ENCODE measurements at places on chromosomes 3 and 15.

DNA sequence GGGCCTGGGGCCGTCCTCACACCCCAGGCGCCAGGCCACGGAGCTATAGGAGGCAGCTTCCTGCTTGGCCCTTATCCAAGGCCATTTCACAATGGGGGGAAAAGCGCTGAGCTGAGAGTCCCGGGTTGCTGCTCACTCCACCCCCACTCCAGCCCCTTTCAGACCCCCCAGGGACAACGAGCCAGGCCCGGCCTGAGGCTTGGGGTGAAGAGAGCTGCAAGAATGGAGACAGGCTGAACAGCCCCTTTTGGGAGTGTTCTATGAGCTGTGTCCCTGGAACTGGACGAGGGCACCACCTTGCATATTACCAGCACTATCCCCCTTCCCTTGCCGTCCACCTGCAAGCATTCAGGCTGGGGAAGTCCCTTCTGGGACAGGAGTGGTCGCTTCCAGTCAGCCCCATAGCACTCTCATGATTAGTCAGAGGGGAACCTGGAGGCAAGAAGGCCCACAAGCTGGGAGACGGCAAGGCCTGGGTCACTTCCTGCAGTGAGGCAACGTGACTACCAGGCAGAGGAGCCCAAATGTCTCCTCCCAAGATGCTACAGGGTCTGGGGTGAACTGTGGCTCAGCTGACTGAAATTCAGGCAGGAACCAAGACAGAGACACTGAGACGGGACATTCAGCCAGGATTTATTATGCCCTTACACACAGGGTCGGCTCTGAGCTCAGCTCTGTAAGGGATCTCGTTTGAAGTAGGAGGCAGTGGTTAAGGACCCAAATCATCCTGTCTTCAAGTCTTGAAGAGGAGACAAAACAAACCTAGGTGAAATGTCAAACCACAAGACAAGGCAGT lies 8.6 kb upstream of the SRP14 start:
- DNase-seq, result no peak

DNA sequence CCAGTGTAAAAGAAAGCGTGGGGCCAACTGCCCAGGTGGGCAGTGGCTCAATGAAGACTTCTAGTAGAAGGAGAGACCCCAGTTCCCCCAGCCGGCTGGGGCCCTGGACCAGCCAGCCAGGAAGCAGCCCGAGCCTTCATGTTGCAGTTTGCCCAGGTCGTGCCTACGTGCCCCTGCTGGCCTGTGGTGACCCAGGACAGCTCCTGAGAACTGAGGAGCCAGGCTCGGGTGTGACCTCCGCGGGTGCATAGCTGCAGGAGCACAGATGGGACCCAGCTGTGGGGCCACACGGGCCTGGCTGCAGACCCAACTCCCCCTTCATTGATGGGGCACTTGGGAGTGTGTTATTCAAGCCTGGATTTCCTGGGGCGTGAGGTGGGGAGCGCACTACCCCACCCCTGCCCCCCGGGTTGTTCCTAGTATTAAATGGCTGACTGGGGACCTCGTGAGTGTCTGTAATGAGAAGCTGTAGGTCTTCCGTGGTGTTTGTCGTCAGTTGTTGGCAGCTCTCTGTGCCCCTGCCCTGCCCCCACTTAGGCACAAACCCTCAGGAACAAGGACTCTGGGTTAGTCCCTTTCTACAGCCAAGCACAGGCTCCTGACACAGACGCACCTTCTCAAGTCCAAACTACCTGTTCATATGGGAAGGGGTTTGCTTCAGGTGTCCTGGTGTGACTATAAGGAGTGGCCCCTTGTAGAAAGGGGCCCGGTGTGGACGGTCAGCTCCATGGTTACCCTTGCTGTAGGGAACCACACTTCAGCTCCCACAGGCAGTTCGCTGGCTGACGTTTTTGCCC lies 39.1 kb downstream of the IDH2 start:
- DNase-seq, result no peak

GRCh38 chr3:57966829-57967228 lies 41.4 kb upstream of the FLNB start:
- DNase-seq, result no peak

GRCh38 chr3:188826574-188826973 lies 345.2 kb upstream of the TPRG1 start:
- no peak for DNase-seq

- DNase-seq, result no peak
These were observed 13.2 kb downstream of the ARHGEF3 start for GRCh38 chr3:56788521-56788920.

DNA sequence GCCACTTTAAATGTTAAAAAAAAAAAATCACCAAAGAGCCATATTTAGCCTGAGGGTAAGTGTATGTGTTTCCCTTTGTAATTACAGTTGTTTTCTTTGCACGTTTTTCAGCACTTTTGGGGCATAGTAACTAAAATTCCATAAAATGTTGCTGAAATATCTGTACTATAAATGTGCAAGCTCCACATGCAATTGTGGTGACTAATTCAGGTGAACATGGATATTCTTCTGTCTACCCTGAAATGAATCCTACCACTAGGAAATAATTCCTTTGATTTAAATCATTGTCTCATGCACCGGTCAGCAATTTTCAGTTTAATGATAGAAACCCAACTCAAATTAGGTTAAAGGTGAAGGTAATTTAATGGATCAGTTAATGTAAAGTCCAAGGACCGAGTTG lies 13.1 kb upstream of the TFG start:
- no peak for DNase-seq

- no peak for DNase-seq
These were observed 488.9 kb downstream of the GABRG3 start for GRCh38 chr15:27459836-27460235.

- DNase-seq, result no peak
These were observed 117.7 kb downstream of the CHCHD4 start for GRCh38 chr3:14007006-14007405.

- DNase-seq, result peak; percentile 64
These were observed 19.2 kb upstream of the CORO2B start for GRCh38 chr15:68559345-68560310.

DNA sequence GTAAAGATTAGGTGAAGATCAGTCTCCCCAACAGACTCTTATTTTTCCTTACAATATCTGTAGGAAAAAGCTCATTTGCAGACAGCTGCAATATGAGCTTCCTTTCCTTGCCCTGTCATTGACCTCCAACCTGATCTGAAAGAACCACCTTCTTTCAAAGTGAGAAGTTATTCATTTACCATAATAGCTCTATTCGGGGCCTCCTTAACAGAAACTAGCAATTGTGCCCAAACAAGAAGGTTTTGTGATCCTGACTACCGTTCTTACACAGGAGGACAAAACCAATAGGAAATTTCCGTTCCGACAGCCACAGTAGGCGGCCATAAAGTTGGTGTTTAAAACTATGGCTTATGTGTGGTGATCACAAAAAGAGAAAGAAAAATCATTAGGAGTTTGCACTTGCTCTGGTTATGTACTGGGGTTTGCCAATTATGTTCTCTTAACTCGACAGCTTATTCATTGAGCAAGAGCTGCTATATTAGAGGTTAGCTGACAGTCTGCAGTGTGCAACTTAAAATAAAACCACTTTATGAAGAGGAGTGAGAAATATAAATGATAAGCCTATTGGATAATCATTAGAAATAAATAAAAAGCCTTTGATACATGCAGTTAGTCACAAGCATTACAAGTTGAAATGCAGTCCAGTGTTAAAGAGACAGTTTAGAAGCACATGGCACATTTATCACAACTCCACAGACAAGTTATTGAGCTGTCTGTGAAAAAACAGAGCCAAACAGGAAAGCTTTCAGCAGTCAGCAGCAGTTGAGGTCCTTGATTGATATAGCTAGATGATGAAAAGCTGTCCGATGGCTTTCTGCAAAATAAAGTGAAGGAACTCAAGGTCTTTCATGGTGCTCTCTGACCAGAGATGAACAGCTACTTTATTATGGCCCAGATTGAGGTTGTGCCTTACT lies 199.8 kb downstream of the WDR72 start:
- DNase-seq, result no peak

DNA sequence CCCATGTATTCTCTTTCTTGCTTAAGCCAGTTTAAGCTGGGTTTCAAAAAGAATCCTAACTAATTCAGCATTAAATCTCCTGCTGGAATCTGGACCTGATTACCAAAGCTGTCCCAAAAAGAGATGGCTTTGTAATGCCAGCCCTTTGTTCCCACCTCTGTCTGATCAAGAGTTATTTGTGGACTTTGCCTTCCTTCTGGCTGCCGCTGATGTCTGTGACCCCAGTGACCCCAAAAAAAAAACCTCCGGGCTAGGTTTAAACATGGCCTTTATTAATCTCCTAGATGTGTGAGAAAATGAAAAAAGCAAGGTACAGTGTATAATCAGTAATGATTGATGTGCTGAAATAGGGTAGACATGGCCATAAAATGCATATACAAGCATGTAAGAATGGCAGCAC lies 20.7 kb downstream of the CRYGS start:
- DNase-seq, result no peak

DNA sequence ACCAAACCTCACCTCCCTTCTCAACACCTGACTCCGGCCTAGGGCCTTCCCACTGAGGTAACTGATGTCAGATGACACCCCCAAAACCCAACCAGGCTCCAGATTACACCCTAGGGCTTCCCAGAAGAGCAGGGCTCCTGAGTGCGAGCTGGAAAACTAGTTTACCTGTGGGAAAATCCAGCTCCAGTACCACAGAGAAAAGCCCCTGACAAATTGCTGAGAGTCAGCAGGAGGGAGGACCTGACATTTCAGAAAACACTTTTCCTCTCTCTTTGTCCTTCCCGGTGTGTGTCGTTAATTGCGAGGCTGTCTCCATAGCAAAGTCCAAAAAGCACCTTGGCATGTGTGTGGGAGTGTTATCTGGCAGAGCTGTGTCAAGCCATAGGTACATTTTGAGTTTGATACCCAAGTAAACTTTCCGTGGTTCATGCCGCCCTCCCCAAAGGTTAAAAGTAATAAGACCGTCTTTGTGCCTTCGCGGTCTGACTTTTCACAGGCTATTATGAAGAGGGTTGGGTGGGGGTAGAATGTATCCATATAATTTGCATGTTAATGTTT lies 79.8 kb upstream of the FNDC3B start:
- no peak for DNase-seq

- no peak for DNase-seq
These were observed 180.0 kb upstream of the TGFBR2 start for GRCh38 chr3:30426293-30426993.

DNA sequence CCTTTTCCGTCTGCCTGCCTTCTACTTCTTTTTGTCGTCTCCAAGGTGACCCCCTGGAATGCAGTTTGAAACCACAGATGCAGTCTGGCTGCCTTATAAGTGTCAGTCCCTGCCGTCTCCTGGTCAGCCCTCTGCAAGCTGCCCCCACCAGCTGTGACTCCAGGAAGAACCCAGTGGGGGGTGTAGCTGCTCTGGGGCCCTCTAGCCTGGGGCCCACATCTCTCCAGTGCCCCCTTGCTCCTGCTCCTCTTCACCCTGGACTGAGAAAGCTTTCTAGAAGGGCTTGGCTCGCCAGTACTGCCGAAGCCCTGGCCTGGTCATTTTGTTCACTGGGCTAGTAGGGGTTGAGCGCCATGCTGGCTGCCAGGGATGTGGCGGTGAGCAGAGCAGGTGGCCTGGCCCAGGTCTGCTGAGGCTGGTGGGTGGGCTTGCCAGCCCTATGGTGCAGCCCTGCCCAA lies 21.3 kb downstream of the SYNM start:
- no peak for DNase-seq

GRCh38 chr3:47296562-47297302 lies 14.0 kb downstream of the KLHL18 start:
- no peak for DNase-seq

- no peak for DNase-seq
These were observed 178.3 kb upstream of the PLSCR5 start for GRCh38 chr3:146783446-146783845.

DNA sequence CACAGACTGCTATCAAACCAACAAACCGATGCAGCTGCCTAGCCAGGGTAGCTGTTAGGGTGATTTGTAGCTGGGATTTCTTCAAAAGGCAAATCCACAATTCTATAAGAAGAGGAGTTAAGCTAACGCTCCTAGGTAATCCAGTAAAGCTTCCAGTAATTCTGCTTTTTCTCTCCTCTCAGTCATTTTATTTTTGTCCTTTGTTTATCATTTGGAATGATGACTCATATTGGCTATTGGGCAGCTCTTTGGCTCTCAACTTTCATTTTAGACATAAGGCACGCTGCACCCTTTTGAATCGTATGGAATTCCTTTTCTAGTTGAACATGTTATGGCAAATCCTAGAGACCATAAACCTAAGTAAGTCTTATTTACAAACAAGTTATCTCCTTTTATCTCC lies 53.2 kb upstream of the PPARG start:
- no peak for DNase-seq

DNA sequence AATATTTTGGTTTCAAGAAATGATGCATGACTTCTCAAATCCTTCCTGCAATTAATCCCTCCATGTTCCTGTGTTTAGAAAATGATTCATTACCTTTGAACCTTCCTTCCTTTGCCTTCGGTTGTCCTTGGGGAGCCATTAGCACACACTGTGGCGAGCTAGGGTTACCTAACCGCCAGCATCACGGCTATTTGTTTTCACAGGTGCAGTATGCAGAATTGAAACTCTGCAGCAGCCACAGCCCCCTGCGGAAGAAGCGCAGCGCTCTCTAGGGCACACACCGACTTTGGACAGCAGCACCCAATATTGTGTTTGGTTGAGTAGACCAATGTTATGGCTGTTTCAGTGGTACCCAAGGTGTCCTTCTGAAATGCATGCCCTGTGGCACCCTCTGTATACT lies 247.4 kb downstream of the MCTP2 start:
- no peak for DNase-seq

DNA sequence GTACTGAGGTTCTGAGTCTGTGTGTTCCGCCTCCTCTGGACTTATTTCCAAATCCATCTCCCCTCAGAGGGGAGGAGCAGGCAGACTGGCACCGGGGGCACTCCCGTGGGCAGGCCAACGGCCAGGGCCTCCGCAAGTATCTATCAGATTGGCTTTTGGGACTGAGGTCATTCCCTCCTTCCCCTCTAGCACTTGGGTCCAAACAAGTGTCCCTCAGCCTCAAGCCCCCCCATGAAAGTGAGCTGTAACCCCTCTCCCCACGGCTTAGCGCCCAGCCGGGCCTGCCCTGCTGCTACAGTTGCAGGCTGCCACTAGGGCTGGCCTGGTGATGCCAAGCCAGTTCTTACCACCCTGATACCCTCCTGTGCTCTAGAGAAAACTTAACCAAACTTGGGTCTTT lies 17.4 kb downstream of the ITGA11 start:
- DNase-seq, result no peak

DNA sequence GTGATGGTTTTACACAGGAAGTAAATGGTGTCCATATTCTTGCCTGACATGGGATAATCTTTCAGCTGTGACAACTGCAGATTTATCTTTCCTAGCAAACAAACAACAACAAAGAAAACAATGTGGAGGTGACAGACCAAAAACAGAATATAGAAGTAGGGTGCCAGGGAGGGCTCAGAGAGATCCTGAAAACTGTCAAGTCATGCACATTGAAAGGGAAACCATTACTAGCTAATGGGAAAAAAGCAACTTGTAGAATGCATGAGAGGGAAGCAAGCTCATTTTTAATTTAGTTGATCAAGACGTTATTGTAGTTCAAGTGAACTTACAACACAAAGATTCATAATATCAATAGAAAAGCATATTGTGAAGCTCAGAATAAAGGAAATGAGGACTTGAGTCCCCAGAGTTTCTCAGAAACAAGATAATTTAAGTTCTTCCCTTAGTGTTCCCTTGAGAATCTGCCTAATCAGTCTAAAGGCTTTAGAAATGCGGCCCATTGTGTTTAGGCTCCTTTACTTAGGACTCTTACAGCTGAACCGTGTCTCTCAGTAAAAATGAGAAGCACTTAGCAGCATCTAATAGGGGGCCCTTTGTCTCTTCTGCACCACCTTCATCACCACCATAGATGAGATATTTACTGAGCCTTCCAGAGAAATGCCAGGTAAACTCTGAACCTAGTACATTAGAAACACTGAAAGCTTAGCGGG lies 115.6 kb upstream of the CADPS start:
- DNase-seq, result no peak

All from amygdala (tissue), 56 donors.